ENCODE measurements at places on chromosomes 3 and 15.

- DNase-seq = no peak
Observed at GRCh38 chr15:90904746-90905145, 1.6 kb downstream of the MAN2A2 start.

- no peak for DNase-seq
Observed at GRCh38 chr3:52730681-52731080, 24.8 kb downstream of the SPCS1 start.

DNA sequence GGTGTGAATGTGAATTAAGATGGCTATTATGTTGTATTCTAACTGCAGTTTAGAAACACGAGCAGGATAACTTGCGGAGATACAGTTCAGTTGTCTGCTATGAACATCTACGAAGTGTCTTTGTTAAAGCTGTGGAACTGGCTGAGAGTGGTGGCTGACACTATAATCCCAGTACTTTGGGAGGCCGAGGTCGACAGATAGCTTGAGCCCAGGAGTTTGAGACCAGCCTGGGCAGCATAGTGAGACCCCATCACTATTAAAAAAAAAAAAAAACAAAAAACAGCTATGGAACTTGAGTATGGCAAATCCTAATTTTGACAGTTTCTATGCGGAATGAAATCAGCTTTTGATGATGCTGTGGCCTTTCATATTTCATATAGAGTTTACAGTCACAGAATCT, 1.7 kb downstream of the EAF1 start:
- no peak for DNase-seq

- DNase-seq = no peak
Observed at GRCh38 chr3:150521463-150521862, 24.8 kb downstream of the SERP1 start.

DNA sequence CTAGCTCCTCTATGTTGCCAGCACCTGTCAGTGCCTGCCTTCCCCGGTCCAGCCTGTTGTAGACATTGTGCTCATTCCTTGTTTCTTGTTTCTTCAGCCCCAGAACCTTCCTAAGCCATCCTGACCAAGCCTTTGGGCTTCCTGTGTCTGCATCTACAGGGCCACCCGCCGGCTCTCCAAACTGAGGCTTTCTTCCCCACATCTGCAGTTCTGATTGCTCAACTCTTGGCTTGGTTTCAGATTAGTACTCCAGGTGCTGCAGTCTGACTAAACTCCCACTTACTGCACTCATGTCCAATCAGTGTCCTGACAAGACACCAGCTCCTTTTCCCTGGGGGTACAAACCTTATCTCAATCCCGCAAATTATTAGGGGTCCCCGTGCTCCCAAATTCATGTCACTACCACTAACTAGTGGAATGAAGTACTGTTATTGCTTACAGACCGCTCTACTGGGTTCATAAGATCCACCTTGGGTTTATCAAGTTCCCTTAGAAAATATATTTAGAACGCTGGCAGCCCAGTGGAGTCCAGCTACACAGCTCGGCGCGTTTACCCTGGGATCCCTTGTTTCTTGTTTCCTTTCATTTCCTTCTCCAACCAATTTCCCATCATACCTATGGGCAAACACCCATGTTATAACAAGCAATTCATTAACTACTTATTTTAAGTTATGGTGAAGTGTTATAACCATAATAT, 114.2 kb upstream of the TJP1 start:
- no peak for DNase-seq

GRCh38 chr3:128878556-128879124, 780 bp upstream of the ACAD9 start:
- DNase-seq = peak; percentile 59

GRCh38 chr15:69357773-69358771, 56.1 kb upstream of the KIF23 start:
- no peak for DNase-seq

- DNase-seq = no peak
Observed at GRCh38 chr3:174132421-174133042, 726.6 kb upstream of the NAALADL2 start.

DNA sequence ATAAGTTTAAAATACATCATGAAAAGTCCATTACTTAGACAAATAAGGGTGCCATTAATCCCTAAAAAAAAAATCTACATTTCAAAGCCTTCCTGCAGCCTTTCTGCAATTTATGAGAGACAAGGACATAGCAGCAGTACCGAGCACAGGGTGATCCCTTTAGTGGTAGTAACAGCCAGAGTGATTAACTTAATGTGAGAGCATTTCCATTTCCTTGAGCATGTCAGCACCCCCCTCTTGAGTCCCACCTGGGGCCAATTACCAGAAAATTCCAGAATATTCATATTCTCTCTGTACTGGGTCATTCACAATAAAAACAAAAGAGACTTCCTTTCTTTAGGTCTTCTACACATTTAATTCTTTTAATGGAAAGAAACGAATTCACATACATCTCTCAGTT, 546.9 kb upstream of the CCDC54 start:
- DNase-seq = no peak

DNA sequence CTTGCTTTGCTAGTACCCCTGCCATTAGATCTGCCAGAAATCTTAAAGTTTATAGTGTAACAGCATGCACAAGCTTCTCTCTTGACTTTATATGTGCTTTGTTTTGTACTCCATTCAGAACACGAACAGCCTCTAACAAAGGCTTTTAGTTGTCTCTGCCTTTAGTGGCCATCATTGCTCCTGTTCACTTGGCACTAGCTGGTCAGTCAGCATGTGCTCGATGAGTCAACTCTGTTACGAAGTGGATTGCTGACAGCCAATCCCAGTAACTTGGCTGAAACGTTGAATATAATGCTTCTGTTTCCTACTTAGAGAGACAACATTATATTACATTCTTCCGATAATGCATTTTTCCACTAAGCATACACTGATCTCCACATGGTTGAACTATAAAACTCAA, 349.2 kb downstream of the NAALADL2 start:
- DNase-seq = no peak

GRCh38 chr3:184341925-184342324, 4.5 kb downstream of the FAM131A start:
- no peak for DNase-seq

GRCh38 chr3:175476489-175476888, 617.4 kb downstream of the NAALADL2 start:
- DNase-seq = no peak

DNA sequence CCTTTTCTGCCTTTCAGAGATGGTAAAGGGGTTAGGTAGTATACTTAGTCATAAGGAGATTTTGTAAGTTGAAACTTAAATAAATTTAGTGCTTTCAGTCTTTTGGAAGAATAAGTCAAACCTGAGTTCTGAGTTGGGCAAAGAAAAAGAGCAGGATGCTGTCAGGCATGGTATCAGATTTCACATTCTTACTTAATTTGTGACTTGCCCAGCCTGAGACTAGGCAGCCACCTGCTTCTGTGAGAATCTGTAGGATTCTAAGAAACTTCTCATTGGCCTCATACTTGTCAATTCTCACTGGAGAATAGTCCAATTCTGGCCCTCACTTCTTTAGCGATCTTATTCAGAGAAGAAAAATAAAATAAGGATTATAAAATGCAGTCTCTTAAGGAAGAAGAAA, 577.5 kb downstream of the DIPK2A start:
- no peak for DNase-seq

DNA sequence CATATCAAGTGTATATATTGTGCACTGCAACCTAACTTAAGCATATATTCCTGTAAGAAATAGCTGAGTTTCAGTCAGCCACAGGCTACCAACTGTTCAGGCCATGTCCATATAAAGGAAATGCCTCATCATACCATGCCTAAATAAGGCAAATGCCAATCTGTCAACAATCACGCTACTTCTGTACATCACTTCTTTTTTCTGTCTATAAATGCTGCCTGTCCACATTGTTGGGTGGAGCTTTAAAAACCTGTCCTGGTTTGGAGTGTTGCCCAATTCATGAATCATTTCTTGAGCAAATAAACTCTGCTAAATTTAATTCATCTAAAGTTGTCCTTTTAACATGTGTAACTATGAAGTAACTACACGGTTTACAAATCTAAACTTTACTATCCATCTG, 1091.9 kb downstream of the NSUN3 start:
- no peak for DNase-seq

GRCh38 chr3:128337305-128337704, 129.4 kb downstream of the DNAJB8 start:
- no peak for DNase-seq

DNA sequence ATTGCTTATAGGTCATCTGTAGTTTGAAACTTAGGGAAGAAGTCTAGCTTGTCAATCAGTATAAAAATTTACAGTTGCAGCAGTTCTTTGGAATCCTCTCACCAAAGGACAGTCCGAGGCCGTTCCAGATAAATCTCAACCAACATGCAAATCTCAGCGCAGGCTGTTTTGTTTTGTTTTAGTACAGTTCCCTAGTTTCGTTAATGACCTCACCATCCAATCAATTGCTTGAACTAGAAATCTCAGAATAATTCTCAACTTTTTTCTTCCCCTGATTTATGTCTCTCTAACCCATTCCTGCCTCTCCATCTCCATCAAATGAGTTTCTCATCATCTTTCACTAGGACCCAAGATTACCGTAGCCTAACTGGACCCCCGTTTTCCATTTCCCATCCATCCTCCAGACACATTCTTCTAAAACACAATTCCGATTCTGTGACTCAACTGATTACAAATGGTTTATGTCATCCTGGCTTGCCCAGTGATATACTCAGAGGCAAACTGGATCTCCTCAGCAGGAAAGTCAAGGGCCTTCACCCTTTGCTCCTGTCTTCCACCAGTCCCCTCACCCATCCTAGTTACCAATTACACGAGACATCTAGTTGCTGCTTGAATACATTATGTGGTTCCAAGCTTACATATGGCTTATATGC, 1.3 kb downstream of the SMCO1 start:
- DNase-seq = no peak

DNA sequence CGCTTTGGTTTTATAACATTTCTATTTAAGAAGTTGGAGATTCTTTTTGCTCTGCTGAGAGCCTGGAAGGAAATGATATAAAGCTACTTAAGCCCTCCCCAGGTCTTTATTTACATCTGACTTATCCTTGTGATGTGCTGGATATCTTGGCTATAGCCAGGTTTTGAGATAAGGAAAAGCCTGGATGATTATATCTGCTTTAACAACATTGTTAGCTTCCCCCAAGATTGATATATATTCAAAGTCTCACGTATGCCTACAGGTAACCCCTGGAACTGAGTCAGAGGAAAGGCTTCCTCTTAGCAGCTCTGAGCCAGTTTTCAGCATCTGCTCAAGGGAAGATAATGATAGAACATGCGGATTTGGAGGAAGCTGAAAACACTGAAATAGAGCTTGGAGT, 61.5 kb upstream of the CRBN start:
- no peak for DNase-seq

DNA sequence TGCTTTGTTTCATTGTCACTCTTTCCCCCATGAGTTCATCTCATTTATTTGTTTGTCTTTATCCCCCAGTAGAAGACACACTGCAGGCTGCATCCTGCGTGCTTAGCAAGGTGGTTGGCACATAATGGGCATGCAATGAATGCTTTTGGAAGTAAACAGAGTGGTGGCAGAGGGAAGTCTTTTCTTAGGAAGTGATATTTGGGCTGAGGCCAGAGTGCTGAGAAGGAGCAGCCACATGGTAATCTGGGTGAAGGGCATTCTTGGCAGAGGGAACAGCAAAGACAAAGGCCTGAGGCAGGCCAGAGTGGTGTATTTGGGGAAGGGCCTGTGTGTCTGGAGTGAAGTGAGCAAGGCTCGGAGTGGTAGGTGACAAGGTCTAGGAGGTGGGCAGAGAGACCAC, 17.7 kb upstream of the ADAMTS7 start:
- no peak for DNase-seq

- DNase-seq = no peak
Observed at GRCh38 chr15:100339999-100340398, 1.8 kb downstream of the ADAMTS17 start.

DNA sequence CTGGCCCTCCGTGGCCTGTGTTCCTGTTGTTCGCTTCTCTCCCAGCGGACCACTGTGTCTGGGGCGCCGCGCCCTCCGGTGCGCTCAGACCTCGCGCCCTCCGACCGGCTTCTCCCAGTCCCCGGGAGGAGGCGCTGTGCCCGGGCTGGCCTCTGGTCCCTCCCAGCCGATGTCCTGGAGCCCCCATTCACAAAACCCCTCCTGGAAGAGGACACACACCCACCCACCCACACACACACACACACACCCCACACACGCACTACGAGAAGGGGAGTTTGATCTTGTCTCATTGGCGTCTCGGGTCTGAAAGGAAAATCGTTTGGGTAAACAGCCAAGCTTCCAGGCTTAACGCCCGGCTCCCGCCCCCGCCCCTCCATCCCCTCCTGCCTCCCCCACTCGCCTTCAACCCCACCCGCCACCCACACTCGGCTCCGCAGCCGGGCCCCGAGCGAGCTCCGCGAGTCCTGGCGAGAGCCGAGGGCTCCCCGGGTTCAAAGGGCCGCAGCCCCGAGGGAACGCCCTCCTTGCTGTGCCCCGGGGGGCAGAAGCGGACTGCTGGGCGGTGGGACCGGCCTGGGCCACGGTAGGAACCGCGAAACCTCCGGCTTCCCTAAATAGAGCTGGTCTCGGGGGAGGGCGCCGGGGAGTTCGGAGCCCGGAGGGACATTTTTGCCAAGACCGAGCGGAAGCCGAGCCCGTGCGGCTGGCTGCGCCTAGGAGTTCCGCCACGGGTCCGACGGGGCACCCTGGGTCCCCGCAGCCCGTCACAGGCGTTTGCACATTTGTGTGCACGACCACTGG, 23.6 kb downstream of the NR2F2 start:
- no peak for DNase-seq

GRCh38 chr15:38514601-38515000, 50.0 kb downstream of the RASGRP1 start:
- no peak for DNase-seq

DNA sequence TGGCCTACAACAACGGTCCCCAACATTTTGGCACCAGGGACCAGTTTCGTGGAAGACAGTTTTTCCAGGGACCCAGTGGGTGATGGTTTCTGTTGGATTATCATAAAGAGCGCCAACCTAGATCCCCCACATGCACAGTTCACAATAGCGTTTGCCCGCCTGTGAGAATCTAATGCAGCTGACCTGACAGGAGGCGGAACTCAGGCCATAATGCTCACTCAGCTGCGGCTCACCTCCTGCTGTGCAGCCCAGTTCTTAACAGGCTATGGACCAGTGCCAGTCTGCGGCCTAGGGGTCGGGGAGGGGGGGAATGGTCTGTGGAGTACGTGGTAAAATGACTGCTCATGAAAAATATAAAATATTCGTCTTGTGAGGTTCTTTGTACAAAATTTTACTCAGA, 518.5 kb upstream of the CADM2 start:
- no peak for DNase-seq

DNA sequence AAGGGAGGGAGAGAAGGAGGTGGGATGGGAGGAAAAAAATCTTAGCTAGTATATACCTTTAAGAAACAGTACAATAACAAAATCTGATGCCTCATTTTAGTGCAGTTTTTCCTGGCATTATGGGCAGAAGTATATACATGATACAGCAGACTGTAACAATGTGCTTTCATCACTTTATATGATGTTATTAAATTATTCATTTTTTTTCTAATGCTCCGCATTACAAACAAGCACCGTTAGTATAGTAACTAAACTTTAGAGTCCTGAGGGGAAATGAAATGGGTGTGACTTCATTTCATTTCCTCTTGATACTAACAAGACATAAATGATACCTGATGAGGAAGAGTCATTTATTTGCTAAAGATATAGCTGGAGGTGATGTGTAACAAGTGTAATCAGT, 325.3 kb downstream of the ZNF385D start:
- DNase-seq = no peak

Measured in NAMALWA (cell line).